ENCODE measurements at places on chromosomes 2 and 18.

GRCh38 chr2:126359494-126359893 is 296.5 kb upstream of the GYPC start:
- no peak for DNase-seq

DNA sequence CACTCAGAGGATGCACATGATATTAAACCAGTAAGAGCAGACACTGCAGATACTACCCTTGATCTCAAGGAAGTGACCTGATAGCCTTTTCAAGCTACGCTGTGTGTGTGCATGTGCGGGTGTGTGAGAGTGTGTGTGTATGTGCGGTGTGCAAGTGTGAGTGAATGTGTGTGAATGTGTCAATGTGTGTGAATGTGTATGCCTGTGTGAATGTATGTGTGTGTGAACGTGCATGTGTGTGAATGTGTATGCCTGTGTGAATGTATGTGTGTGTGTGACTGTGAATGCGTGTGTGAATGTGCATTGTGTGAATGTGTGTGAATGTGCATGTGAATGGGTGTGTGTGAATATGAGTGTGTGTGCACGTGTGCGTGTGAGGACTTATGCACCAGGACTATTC is 53.8 kb downstream of the KCNG2 start:
- DNase-seq = no peak

DNA sequence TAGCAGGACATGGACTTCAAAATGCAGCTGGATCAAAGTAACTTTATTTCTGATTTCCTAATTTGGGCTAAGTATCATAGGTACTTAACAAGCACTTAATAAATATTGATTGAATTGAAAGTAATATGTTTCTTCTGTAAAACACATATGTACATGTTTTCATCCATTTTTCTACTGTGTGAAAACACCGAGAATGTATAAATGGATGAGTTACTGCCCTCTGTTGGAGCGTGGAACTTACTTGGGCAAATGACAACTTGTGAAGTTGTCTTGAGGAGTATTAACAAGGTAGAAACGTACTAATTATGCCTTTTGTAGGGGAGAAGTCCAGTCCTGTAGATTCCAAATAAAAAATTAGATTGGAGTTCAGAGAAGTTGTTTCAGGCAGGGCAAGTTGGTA is 87.2 kb downstream of the PHLPP1 start:
- no peak for DNase-seq

DNA sequence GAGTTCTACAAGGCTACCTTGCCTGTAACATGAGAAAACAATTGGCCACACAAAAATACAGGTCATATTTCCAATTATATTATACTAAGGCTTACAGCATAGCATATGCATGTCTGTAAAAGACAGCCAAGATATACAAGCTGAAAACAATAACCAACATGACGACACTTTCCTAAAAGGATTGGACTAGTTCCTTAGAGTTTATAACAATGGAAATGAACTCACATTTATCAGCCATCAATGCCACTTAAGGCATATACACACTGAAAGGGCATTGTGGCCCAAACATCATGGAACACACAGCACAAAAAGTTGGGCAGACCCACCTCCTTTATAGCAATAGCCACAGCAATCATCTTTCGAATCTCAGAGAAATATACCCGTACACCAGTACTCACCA is 52.0 kb downstream of the SLC40A1 start:
- DNase-seq = no peak
